ENCODE measurements at places on chromosomes 5 and 9.

GRCh38 chr9:133842174-133842573 is 104.0 kb upstream of the SARDH start:
- DNase-seq, result no peak

- DNase-seq, result no peak
These were observed 345.9 kb upstream of the RPS23 start for GRCh38 chr5:82624062-82624461.

DNA sequence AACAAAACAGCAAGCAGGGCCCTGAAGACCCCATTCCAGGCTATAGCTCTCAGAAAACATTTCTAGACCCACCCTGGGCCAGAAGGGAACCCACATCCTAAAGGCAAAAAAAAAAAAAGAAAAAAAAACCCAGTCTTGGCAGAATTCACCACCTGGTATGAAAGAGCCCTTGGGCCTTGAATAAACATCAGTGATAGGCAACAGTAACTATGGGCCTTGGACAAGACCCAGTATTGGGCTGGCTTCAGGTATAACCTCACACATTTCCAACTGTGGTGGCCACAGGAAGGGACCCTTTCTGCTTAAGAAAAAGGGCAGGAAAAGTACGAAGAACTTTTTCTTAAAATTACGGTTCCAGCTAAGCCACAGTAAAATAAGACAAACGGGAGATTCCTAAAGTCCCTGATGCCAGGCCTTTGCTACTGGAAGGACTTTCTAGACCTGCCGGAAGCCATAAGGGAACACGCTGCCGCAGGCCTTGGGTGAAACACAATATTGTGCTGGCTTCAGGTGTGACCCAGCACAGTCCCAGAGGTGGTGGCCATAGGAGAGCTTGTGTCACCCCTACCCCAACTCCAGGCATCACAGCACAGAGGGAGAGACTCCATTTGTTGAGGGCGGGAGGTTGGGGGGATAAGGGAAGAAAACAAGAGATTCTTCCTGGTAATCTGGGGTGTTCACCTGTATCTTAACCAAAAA is 505.2 kb upstream of the RGMB start:
- DNase-seq, result no peak

DNA sequence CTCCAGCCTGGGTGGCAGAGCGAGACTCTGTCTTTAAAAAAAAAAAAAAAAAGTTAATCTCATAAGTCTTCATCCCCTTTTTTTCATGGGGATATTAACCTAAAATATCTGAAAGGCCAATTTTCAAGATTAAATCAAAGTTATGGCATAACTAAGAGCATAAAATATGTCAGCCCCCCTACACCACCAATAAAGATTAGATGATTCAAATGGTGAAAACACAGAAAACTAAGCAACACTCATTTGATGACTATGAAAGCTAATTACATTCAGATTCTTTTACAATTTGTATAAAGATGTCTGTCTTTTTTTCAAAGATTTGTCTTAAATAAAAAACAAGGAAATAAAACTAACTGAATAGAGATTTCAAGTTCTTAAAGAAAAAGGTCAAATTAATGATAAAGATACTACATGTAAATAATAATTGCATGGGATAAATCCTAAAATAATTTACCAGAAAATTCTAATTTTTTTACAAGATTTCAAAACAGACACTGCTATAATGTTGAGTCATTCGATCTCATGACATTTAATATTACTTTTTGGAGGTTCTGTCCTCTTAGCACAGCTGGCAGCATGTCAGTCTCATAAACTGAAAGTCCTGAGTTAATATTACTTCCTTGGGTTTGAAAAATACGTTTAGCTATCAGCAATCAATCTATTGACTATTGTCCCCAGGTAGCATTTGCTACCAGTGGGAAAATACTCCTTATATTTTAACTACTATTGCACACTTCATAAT is 112.9 kb downstream of the KIAA0825 start:
- DNase-seq, result no peak

DNA sequence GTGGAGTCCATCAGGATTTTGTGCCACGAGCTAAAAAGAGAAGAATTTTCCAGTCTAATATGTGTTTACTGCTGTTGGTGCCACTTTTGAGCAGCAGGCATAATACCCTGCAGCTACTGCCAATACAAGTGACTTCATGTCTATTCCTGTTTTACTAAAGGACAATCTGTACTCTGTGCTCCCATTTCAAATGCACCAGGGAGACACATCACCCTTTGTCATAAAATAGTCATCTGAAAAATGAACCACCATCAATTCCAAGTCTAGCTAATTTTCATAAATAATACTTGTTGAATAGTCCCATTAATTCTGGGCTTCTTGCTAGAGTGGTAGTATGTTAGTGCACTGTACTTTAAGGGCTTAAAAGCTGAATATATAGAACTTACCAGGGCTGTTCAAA is 8.9 kb upstream of the PKD2L2 start:
- DNase-seq, result no peak

DNA sequence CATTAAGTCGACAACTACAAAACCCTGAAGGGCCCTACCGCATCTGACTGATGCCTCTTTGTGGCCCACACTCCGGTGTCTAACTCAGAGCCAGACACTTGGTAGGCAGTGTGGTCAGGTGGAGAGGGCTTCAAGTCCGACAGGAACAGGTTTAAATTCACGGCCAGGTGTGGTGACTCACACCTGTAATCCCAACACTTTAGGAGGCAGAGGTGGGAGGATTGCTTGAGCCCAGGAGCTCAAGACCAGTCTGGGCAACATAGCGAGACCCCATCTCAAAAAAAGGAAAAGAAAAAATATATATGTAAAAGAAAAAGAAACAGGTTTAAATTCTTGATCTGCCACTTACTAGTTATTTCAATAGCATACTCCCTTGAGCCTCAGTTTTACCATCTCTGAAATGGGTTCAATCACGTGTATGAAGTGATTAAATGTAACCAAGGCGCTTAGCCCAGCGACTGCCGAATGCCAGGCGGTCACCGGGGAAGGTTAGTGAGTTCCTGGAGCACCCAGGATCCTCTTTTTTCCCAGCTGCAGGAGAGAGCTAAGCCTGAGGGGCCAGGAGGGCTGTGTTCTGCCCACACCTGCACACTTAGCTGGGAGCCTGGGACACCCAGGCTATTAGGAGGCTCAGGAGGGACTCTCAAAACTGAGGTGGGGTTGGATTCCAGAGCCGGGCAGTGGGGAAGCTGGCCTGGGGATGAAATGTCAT is 943 bp downstream of the CLTB start:
- DNase-seq, result no peak

GRCh38 chr5:150022158-150022531 is 21.6 kb downstream of the HMGXB3 start:
- DNase-seq, result no peak

- no peak for DNase-seq
These were observed 41.4 kb downstream of the TLE4 start for GRCh38 chr9:79613145-79613544.

DNA sequence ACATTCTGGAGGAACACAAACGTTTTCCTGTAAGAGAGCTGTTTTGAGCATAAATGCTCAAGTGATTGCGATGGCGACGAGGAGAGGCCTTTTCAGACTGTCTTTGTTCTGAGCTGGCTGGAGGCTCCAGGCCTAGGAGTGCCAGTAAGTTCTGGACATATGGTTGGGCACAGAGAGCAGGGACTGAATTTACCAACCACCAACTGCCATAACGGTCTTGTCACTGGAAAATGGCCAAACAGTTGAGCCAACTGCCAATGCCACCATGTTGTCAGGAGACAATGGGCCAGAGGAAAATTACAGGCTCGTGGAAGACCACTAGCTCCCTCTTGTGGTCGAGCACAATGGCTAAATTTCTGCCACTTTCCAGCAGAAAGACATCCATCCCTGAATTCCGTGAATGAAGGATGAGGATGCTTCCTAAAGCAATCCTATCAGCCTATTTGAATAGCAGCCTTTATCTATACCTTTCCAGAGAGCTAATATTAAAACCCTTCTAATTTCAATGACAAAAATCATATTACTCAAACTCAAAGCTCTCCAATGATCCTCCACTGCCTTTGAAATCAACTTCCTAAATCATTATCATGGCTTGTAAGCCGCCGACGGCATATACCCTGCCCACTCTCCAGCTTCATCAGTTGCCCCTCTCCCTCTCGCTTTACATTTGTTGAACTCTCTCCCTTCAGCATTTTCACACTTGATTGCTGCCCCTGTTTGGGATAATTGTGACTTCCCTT is 66.9 kb upstream of the GLIS3 start:
- peak; percentile 28 for DNase-seq

- DNase-seq, result peak; percentile 93
These were observed 37.3 kb upstream of the EGFL7 start for GRCh38 chr9:136625101-136626065.

DNA sequence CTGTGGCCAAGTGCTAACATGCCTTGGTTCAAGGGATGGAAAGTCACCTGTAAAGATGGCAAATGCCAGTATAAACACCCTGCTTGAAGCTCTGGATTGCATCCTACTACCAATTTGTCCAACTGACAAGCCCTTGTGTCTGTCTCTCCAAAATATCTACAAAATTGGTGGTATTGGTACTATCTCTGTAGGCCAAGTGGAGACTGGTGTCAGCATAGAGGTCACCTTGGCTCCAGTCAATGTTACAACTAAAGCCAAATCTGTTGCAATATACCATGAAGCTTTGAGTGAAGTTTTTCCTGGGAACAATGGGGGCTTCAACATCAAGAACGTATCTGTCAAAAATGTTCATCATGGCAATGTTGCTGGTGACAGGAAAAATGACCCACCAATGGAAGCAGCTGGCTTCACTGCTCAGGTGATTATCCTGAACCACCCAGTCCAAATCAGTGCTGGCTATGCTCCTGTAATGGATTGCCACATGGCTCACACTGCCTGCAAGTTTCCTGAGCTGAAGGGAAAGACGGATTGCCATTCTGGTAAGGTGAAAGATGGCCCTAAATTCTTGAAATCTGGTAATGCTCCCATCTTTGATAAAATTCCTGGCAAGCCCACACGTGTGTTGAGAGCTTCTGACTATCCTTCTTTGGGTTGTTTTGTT is 19.9 kb downstream of the AFF4 start:
- DNase-seq, result no peak

DNA sequence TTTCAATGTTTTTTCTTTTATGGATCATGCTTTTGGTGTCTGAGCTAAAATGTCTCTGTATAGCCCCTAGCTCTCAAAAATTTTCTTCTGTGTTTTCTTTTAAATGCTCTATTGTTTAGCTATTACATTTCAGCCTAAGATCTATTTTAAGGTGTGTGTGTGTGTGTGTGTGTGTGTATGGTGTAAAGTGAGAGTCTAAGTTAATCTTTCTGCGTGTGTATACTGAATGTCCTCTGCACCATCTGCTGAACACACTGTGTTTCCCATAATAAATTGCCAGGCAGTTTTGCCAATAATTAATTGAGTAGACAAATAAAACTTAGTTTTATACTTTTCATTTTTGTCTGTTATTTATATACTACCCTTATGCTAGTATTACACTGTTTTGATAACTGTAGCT is 2096.3 kb upstream of the C9orf72 start:
- no peak for DNase-seq

DNA sequence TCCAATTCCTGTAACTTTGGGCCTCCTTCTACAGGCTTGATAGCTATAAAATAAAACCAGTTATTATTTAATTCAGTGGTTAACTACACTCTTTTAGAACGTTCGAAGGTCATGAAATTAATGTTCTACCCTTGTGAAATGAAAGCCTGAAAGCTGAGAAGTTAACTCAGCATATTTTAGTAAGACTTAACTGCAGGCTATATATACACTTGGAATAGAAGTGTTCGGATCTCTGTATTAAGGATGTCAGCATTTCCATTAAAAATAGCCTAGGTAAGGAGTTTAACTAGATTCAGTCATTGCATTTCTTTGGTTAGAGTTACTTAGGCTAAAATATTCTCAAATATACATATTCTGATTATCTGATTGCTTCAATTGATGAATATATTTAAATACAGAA is 229.2 kb downstream of the MRPS30 start:
- no peak for DNase-seq

DNA sequence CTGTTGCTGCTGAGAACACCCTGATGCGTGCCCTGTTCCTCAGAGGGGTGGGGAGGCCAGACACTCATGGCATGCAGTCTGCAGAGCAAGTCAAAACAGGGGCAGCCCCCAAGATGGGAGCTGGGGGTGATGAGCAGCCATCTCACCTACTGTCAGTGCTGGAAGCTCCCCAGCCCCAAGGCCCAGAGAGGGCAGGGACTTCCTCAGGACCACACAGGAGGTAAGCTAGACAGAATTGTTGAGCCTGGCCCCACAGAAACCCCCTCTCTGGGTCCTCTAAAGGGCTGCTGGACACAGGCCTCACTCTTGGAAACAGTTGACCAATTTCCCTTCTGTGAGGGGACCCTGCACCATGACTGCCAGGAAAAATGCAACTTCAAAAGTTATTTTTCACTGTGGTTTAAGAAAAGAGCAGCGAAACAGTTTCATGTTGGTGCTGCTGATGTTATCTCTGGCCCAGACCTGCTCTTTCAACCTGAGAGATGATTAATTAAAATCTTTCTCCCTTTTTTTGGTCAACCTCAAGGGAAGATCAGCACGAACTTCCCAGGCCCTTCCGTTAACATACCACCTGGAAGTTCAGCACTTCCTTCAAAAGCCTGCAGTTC is 9.6 kb downstream of the CSF2 start:
- DNase-seq, result no peak

DNA sequence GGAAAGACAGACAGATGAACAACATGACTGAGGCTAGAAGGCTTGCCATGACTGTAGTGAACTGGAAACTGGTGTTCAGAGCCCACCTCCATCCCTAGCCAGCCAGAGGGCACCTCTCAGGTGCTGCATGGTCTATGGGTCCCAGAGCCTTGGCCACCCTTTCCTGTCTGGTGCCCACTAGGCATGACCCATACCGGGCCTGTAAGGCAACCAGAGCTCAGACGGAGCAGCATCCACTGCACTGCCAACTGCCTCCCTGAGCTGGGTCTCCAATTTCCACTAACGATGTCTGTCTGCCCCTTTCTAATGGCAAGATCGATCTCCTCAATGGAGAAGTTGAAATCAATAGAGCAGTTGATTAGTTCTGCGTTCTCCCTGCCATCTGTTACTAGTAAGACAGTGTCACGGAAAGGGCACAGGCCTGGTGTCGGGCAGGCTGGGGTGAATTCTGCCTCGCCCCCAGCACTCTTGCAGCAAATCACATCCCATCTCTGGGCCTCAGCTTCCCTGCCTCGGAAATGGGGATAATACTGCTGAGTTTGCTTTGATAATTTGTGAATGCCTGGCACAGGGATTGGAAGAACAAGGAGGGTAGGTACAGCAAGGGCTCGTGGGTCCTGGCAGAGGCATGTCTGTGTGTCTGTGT is 172.3 kb upstream of the MVB12B start:
- no peak for DNase-seq

DNA sequence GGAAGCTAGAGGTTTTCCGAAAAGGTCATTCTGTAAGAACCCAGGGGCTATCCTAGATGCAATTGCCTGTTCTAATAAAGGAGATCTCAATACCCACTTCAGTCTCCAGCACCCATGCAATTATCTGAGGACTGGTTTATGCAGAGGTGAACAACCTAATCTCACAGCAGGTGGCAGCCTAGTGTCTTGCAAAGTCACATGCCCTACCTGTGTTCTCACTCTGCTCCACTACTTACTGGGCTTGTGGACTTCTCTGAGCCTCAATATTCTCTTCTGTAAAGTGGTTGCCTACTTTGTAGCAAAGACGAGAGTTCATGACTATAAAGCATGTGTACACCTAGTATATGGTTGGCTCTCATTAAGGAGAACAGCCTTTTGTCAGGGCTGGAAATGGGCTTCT is 21.0 kb upstream of the ALDH1B1 start:
- peak; percentile 56 for DNase-seq

GRCh38 chr5:169272731-169273427 is 28.1 kb downstream of the SLIT3 start:
- DNase-seq, result no peak

- DNase-seq, result no peak
These were observed 572.1 kb downstream of the TLE4 start for GRCh38 chr9:80143899-80144298.

GRCh38 chr5:6592601-6593000 is 40.2 kb downstream of the NSUN2 start:
- no peak for DNase-seq
